ENCODE measurements at places on chromosomes 16 and 17.
A peak's percentile ranks its signal among the peaks of the same experiment; 100 is the strongest.

GRCh38 chr16:23132775-23133463, 16.3 kb downstream of the USP31 start:
- DNase-seq: no peak

GRCh38 chr17:27531469-27531961, 75.3 kb downstream of the KSR1 start:
- no peak for DNase-seq

- no peak for DNase-seq
Measured at GRCh38 chr17:77365584-77366186, 224.9 kb downstream of the SEC14L1 start.

DNA sequence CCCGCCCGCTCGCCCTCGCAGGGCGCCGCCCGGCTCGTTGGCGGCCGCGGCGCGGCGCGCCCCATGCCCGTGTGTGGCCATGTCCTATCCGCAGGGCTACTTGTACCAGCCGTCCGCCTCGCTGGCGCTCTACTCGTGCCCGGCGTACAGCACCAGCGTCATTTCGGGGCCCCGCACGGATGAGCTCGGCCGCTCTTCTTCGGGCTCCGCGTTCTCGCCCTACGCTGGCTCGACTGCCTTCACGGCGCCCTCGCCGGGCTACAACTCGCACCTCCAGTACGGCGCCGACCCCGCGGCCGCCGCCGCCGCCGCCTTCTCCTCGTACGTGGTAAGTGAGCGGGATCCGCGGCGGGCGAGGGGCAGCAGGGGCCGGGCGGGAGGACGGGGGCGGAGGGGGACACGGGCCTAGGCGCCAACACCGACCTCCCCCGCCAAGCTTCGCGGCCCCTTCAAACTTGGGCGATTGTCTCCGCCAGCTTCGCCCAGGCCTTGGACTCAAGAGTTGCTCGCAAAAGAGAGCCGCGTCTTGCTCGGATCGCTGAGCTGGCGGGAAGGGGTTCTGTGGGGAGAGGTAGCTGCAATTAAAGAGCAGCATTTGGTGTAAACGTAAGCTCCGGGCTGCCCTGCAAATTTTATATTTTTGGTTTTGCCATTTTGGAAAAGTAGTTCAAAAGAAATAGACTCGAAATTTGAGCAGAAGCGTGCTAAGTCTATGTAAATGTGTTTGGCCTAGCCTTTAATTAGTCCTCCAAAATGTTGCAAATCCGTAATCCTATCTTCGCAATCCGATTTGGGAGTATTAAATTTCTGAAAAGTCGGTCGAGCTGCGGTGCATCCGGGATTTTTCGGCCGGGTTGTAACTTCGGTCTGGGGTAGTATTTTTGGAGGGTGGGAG, 702 bp downstream of the IRX5 start:
- no peak for DNase-seq

- DNase-seq: no peak
Measured at GRCh38 chr17:63279498-63280230, 166.4 kb downstream of the CYB561 start.

DNA sequence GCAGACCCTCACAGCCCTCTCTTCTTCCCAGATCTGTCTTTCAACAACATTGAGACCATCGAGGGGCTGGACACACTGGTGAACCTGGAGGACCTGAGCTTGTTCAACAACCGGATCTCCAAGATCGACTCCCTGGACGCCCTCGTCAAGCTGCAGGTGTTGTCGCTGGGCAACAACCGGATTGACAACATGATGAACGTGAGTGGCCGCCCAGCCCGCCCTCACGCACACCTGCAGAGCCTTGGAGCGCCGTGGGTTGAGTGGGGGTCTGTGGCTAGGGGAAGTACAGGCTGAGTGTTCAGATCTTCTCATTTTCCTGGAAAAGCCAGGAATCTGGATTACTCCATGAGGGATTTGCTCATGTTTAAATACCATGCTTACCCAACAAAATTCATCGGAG, 15.2 kb downstream of the DRC3 start:
- DNase-seq: no peak

- peak; percentile 32 for DNase-seq
Measured at GRCh38 chr17:7173687-7174602, 5.2 kb downstream of the ASGR1 start.

GRCh38 chr17:48745381-48746275, 17.1 kb upstream of the HOXB13 start:
- DNase-seq: no peak

All from cerebellar nuclear complex (tissue), 1 donor.